ENCODE measurements at places on chromosomes 12 and 14. TPM values are rescaled to one million over a fixed set of nuclear protein-coding genes. Genes with fewer than 3 reads are reported as not detected.

ZNF10 gene
- total RNA-seq: 24.6 TPM

DNA sequence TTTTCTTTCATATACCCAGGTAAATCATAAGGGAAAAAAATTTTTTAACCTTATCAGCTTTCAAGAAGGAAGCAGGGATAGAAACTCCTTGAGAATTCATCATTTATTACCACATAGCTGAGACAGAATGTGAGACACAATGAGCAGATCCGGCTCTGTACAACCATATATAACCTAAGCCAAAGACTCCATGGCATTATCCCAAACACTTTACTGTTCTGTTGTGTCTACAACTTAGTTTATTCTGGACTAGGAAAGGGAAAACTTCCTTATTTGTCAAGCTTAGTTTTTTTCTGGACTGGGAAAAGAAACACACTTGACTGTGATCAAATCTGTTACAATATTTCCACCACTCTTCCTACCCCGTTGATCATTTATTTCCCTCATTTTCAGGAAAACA is 38.3 kb upstream of the CATSPERB start:
- no peaks in the 10 kb centered on the region for H3K27me3 ChIP-seq
- H3K4me3 ChIP-seq: no peak overlapping the region
- H3K4me1 ChIP-seq: no peaks in the 10 kb centered on the region
- H3K27ac ChIP-seq: no peak overlapping the region
- peaks cover 4% of the 10 kb centered on the region for H3K36me3 ChIP-seq

GRCh38 chr12:1590221-1590979 is 4.0 kb downstream of the FBXL14 start:
- DNase-seq: no peak
- peak overlapping the region; percentile 66 for H3K4me3 ChIP-seq
- peaks cover 56% of the 10 kb centered on the region for H3K4me1 ChIP-seq
- H3K27ac ChIP-seq: no peak overlapping the region
- H3K27me3 ChIP-seq: no peaks in the 10 kb centered on the region
- peaks cover 5% of the 10 kb centered on the region for H3K36me3 ChIP-seq

- no peaks in the 10 kb centered on the region for H3K27me3 ChIP-seq
- no peak for DNase-seq
- H3K4me3 ChIP-seq: no peak overlapping the region
These were observed 6.9 kb downstream of the DUSP6 start for GRCh38 chr12:89345376-89345775.

GRIP1 gene
- total RNA-seq: 40.4 TPM

KRT73 gene
- total RNA-seq: not detected

- H3K4me3 ChIP-seq: no peak overlapping the region
- no peaks in the 10 kb centered on the region for H3K27me3 ChIP-seq
- no peak for DNase-seq
- H3K27ac ChIP-seq: no peak overlapping the region
These were observed 210.9 kb downstream of the LRFN5 start for GRCh38 chr14:41817626-41818025.

DNA sequence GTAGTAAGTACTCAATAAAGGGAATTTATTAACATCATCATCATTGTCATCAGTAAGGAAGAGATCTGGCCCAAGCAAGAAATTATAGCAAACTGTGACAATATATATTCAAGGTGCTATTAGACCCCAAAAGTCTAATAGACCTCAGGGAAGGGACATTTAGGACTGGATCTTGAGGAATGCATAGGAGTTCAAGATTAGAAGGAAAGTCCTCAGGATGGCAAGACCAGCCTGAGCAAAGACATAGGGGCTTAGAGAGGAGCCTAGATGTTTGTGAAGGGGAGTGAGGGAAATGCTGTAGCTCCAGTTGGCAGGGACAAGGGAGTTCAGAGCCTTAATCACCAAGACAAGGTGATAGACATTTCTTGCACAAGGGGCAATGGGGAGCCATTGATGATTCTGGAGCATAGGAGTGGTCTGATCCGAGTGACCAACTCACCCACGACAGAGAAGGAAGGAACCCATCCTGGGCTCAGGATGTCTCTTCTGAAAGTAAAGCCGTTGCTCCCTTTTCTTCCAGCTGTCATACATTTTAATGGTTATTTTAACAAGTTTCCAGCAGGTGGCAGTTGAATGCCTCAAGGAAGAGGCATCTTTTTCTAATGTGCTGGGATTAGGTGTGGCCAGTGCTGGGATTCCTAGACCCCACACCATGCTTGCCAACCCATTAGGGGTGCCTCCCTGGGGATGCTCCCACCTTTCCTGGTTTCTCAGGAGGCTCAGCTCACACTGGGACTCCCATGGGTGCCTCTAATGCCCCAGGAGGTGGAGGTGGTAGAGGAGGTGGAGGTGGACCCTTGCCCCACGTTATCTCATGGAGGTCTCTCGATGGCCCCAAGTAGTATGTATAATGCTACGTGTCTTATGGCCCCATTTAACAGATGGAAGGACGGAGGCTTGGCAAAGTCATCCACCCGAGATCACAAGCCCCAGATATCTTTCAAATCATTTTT is 37.8 kb downstream of the PHETA1 start:
- DNase-seq: no peak
- H3K27ac ChIP-seq: no peak overlapping the region
- no peaks in the 10 kb centered on the region for H3K27me3 ChIP-seq
- H3K36me3 ChIP-seq: peaks cover 16% of the 10 kb centered on the region
- H3K4me3 ChIP-seq: no peak overlapping the region
- H3K4me1 ChIP-seq: no peaks in the 10 kb centered on the region

SLC17A8 gene
- total RNA-seq: 1.2 TPM

KRT84 gene
- total RNA-seq: not detected

NXPH4 gene
- total RNA-seq: 2.0 TPM

- H3K27me3 ChIP-seq: no peaks in the 10 kb centered on the region
- H3K4me1 ChIP-seq: peaks cover 22% of the 10 kb centered on the region
- peak within 1 kb of the TSS; percentile 98 for H3K27ac ChIP-seq
- H3K4me3 ChIP-seq: peak within 1 kb of the TSS; percentile 90
- H3K36me3 ChIP-seq: no peaks in the 10 kb centered on the region
These were observed at the start of gene MAP3K12 for GRCh38 chr12:53499266-53500141. TSS of gene MAP3K12 (minus strand) at chr12:53499458. CDS start at chr12:53487391, 12,067 bp downstream.

GRCh38 chr12:31312431-31312830 is 13.5 kb downstream of the SINHCAF start:
- H3K27ac ChIP-seq: peak overlapping the region; percentile 12
- DNase-seq: no peak
- no peak overlapping the region for H3K4me3 ChIP-seq
- no peaks in the 10 kb centered on the region for H3K27me3 ChIP-seq

CLECL1 gene
- not detected for total RNA-seq

- H3K4me1 ChIP-seq: peaks cover 14% of the 10 kb centered on the region
- peak overlapping the region; percentile 75 for H3K4me3 ChIP-seq
- no peak for DNase-seq
- H3K36me3 ChIP-seq: peaks cover 1% of the 10 kb centered on the region
- no peak overlapping the region for H3K27ac ChIP-seq
These were observed 2.1 kb downstream of the RAB15 start for GRCh38 chr14:64970041-64970440.

SLC7A7 gene
- 7.7 TPM for total RNA-seq

- H3K4me3 ChIP-seq: no peak overlapping the region
- no peak for DNase-seq
- H3K27ac ChIP-seq: no peak overlapping the region
- H3K36me3 ChIP-seq: peaks cover 2% of the 10 kb centered on the region
- H3K27me3 ChIP-seq: no peaks in the 10 kb centered on the region
These were observed 89.0 kb downstream of the AKAP6 start for GRCh38 chr14:32417956-32418552.

DNA sequence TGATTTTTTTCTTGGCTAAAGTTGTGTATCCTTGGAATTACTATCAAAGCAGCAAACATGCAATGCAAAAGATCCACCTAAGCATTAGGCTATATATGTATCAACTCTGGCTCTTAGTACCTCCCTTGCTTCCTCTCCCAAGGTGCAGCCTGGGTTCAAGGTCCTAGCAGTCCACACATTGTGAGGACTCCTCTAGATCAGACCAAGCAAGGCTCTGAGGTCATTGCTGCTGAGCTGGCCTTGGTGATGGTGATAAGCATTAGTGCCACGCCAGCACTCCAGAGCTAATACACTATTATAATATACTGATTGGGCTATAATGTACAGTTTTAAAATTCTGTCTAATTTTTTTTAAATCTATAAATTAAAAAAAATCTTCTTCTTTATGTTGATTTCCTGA is 196.9 kb upstream of the BTG1 start:
- H3K4me1 ChIP-seq: peaks cover 10% of the 10 kb centered on the region
- H3K27ac ChIP-seq: no peak overlapping the region
- no peaks in the 10 kb centered on the region for H3K36me3 ChIP-seq
- H3K27me3 ChIP-seq: no peaks in the 10 kb centered on the region

DNA sequence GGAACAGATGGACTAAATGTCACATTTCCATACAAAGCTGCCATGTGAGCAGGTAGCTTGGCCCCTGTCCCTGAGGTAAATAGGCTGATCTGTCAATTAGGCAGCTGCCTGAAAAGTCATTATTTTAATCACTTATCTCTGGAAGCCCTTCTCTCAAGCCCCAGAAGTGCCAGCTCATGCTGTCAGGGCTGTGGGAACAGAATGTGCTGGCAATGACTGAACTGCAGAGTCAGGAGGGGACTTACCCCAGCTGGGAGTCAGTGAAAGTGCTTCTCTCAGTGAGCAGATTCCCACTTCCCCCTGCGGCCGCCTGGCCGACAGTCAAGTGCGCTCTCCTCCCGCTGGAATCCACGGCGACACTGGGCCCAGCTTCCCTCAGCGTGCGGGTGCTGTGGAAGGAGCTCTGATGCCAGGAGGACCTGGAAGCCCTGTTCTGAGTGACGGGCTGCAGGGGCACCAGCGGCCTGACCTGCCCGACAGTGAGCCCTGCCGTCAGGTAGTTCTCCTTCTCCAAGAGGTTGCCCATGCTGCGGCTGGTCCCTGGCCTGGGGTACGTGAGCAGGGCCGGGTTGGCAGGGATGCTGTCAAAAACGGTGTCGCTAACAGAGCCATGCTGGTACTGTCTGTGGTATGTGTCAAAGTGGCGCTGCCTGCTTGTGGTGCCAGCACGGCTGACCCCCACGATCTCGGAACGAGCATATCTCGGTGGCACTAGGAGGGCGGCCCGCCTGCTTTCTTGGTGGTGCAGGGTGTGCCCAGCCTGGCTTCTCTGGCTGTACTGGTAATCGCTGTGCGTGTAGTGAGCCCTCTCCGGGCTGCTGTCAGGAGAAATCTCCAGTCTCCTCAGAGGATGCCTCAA is 18.7 kb downstream of the PKP2 start:
- no peak overlapping the region for H3K4me3 ChIP-seq
- peaks cover 48% of the 10 kb centered on the region for H3K36me3 ChIP-seq
- H3K27me3 ChIP-seq: no peaks in the 10 kb centered on the region
- DNase-seq: no peak

- peaks cover 13% of the 10 kb centered on the region for H3K27me3 ChIP-seq
- DNase-seq: peak; percentile 93
- H3K4me3 ChIP-seq: no peak overlapping the region
- H3K27ac ChIP-seq: peak overlapping the region; percentile 12
These were observed 3.2 kb downstream of the TEX52 start for GRCh38 chr12:2853626-2854025.

- no peak overlapping the region for H3K27ac ChIP-seq
- peaks cover 17% of the 10 kb centered on the region for H3K4me1 ChIP-seq
- DNase-seq: no peak
- H3K36me3 ChIP-seq: no peaks in the 10 kb centered on the region
- H3K27me3 ChIP-seq: no peaks in the 10 kb centered on the region
- H3K4me3 ChIP-seq: no peak overlapping the region
These were observed 174.4 kb downstream of the PTPRO start for GRCh38 chr12:15496738-15497137.

- no peak overlapping the region for H3K4me3 ChIP-seq
- H3K4me1 ChIP-seq: peaks cover 11% of the 10 kb centered on the region
- no peak for DNase-seq
- H3K27ac ChIP-seq: no peak overlapping the region
These were observed 270.7 kb upstream of the PDE3A start for GRCh38 chr12:20097626-20098025.

- no peaks in the 10 kb centered on the region for H3K36me3 ChIP-seq
- no peak overlapping the region for H3K4me3 ChIP-seq
- peaks cover 13% of the 10 kb centered on the region for H3K27me3 ChIP-seq
These were observed 307.5 kb upstream of the FKBP4 start for GRCh38 chr12:2487278-2487677.

DNA sequence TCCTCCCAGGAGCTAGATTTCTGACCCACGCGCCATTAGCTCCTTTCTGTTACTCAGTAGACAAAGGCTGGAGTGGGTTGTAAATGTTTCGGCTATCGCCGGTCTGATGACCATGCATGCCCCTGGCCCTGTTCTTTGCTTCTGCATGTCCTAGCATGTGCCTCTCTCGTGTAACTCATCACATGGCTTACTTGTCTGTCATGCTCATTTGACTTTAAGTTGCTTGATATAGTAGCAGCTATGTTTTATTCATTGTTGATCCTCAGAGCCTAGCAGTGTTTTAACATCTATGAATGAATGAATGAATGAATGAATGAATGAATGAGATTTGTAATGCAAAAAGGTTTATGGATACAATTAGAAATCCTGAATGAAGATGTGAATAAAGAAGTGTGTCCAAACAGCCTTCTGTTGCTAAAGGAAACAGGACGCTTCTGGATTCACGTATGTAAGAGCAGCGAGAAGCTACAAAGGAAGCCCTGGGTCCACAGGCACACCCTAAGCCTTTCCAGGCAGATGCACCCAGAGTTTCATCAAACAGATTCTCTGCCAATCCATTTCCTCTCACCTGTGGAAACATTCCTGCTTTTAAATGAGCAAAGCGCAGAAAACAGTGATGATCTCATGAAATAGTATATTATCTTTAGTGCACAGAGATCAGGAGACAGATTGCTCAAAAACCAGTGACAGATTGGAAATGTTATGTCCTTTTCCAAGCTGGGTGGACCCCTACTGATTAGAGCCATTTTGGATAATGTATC is 3.4 kb downstream of the GSG1 start:
- H3K36me3 ChIP-seq: no peaks in the 10 kb centered on the region
- H3K4me1 ChIP-seq: peaks cover 31% of the 10 kb centered on the region
- peaks cover 29% of the 10 kb centered on the region for H3K27me3 ChIP-seq
- H3K4me3 ChIP-seq: peak overlapping the region; percentile 75
- peak overlapping the region; percentile 95 for H3K27ac ChIP-seq

DNA sequence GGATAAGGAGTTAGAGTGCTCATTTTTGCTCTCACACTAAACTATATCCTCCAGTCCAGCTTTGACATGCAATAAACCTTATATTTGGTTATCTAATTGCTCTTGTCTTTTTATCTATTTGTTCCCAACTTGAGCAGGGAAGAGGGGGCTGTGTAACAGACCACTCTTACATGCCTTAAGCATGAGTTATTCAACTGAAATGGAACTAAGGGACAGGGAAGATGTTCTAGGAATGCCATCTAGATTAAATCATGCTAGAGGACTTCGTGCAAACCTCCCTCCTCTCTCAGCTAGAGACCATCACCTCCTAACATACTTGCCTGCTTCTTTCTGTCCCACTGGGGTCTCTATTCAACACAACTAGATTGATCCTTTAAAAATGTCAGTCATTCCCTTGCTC is 20.6 kb downstream of the SPX start:
- no peak for DNase-seq
- H3K36me3 ChIP-seq: no peaks in the 10 kb centered on the region
- H3K27me3 ChIP-seq: no peaks in the 10 kb centered on the region

TAPBPL gene
- total RNA-seq: 2.4 TPM

Measured in progenitor cell of endocrine pancreas (in vitro differentiated cells).